ENCODE measurements at places on chromosomes 13 and 19. TPM values are rescaled to one million over a fixed set of nuclear protein-coding genes. Genes with fewer than 3 reads are reported as not detected.

Gene BST2
- total RNA-seq: 29.8 TPM

Gene CYP4F11
- 0.81 TPM for total RNA-seq

Gene GPR183
- total RNA-seq: 1.1 TPM

Gene PPAN
- total RNA-seq: 29.5 TPM

- DNase-seq: no peak
Measured at GRCh38 chr19:1063030-1063908, 3.7 kb upstream of the ARHGAP45 start.

- DNase-seq: no peak
Measured at GRCh38 chr13:50700664-50701305, 142.7 kb downstream of the DLEU7 start.

DNA sequence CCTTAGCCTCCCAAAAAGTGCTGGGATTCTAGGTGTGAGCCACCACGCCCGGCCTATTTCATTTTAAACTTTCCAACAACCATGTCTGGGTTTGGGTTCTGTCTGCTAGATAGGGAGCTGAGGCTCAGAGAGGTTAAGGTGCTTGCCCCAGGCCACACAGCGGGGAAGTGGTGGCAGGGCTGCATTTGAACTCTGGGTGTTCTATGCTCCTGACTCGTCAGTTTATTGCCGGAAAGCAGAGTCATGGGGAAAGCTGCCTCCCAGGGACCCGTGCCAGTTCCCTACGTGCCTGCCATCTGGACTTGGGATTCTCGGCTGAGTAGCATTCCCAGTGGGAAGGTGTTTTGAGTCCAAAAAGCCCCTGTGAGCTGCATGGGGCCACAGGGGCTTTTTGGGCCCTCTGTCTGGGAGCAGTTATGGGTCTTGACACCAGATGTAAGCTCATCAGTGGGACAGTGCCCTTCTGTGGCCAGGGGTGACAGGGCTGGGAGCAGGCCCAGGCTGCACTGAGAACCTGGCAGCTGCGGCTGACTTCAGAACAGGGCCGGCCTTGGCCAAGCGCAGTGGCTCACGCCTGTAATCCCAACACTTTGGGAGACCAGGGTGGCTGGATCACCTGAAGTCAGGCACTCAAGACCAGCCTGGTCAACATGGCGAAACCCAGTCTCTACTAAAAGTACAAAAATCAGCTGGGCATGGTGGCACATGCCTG is 10.9 kb downstream of the RFX1 start:
- peak; percentile 76 for DNase-seq

DNA sequence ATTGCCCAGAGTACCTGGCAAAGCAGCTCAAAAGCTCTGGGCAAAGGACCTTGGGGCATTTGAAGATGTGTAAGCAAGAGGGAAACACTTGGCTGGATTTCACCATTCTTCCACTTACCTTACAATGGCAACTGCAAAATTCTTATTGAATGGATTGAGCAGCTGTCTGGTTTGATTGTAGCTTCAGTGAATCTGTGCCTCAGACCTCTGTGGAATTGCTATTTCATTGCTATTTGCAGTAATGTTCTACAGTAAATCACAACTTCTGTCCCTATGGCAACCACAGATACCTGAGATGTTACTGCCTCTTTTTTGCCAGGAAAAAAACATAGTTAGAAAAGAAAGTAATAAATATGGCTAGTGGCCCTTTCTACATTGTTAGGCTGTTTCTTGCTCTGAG is 519.5 kb downstream of the SUCLA2 start:
- no peak for DNase-seq

DNA sequence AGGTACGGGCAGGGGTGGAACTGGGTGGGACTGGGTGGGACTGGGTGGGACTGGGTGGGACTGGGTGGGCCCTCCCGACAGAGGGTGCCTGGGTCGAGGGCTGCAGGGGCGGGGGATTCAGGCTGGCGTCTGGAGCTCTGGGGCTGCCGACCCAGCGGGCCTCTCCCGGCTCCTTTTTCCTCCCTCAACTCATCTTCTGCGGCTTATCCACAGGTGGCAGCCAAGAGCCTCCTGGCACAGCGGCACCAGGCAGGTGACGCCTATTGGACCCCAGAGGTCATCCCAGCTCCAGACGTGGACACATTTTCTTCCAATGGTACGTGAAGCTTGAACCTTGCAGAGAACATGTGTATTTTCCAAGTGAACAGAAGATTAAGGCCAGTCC is 533 bp downstream of the ZNF544 start:
- no peak for DNase-seq

GRCh38 chr19:19445911-19446361 is 40.5 kb downstream of the GATAD2A start:
- DNase-seq: no peak

- no peak for DNase-seq
Measured at GRCh38 chr19:57075801-57076492, 43.8 kb upstream of the USP29 start.

DNA sequence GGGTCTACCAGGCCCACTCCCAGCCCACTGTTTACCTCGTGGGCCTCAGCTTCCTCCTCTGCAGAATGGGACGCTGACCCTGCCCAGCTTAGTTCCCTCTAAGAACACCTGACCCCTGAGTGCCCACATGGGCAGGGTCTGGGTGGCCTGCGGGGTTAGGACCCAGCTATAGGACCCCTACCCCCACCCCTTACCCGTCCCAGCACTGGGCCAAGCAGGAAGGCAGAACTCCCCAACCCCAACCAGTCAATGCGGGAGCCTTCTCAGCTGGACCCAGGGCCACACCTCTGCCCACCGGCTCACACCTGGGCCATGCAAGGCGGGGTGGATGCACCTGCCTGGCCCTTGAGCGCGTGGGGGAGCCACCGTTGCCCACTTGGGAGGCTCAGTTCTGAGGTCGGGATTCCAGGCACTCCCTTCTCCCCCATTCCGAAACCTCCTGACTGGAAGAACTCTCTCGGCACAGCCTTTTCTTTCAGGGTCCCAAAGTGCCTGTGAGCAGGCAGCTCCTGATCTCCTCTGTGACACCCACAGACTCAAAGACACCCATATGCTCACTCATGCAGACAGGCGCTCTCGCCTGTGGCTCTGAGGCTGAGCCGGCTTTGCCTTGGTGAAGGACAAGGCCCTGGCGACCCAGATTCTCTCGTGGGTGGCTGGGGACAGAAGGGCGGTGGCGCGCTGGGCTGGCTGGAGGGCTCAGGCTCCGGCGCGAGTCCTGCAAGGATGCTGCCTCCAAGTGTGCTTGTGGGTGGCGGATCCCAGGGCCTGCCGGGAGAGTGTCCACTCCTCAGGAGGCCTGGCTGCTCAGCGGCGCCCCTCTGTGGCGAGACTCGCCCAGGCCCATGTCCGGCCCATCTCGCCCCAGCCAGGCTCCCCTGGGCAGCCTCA is 27.9 kb upstream of the PARP4 start:
- DNase-seq: no peak

- DNase-seq: no peak
Measured at GRCh38 chr19:16268676-16269319, 55.8 kb upstream of the KLF2 start.
